HepG2 (cell line): ENCODE measurements at places on chromosomes 16 and 17. TPM values are rescaled to one million over a fixed set of nuclear protein-coding genes. Genes with fewer than 3 reads are reported as not detected.

DNA sequence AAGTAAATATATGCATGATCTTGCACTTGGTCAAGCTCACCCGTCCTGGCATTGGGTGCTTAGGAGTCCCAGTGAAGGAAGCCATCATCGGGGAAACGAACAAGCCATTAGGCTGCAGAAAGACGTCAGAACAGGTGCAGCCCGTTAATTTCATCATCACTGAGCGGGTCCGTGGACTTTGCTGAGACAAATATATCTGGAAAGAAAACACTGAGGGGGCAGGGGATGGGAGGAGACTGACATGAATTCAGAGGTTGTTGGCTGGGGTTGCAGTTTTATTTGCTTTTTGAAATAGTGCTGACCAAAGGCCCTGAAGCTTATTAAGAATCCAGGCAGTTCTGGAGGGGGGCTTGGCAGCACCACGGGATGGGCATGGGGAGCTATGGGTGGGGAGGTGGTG lies 207.2 kb downstream of the ENGASE start:
- no peaks in the 10 kb centered on the region for H3K36me3 ChIP-seq
- peaks cover 82% of the 10 kb centered on the region for H3K27me3 ChIP-seq
- no peak overlapping the region for H3K27ac ChIP-seq
- peak; percentile 17 for DNase-seq
- H3K4me3 ChIP-seq: no peak overlapping the region

- DNase-seq: no peak
- H3K4me1 ChIP-seq: peaks cover 44% of the 10 kb centered on the region
- H3K36me3 ChIP-seq: no peaks in the 10 kb centered on the region; the same call in 2 of the 3 replicates
- H3K27ac ChIP-seq: peak within 1 kb of the TSS; percentile 75
- peak within 1 kb of the TSS; percentile 87 for H3K4me3 ChIP-seq
- no peaks in the 10 kb centered on the region for H3K27me3 ChIP-seq
Measured at GRCh38 chr16:90018652-90019542, at the start of gene DBNDD1. DBNDD1 (minus strand) TSS chr16:90019456; CDS start chr16:90019341, 115 bp downstream.

GRCh38 chr17:50129728-50130558 lies at the start of gene SAMD14:
SAMD14 (minus strand) TSS chr17:50130160; CDS start chr17:50124959, 5,201 bp downstream.
- H3K4me1 ChIP-seq: peaks cover 53% of the 10 kb centered on the region
- H3K36me3 ChIP-seq: no peaks in the 10 kb centered on the region
- peaks cover 10% of the 10 kb centered on the region for H3K27me3 ChIP-seq
- H3K27ac ChIP-seq: no peak within 1 kb of the TSS

- H3K27me3 ChIP-seq: no peaks in the 10 kb centered on the region
- peaks cover 32% of the 10 kb centered on the region; the same call in 2 of the 3 replicates for H3K36me3 ChIP-seq
- H3K27ac ChIP-seq: no peak overlapping the region
Measured at GRCh38 chr16:259226-259625, 16.5 kb downstream of the RGS11 start.

Gene CCL4
- not detected in 2 replicates for total RNA-seq

GRCh38 chr17:82098939-82099763 lies 1.1 kb upstream of the FASN start:
- peaks cover 19% of the 10 kb centered on the region for H3K36me3 ChIP-seq
- peaks cover 76% of the 10 kb centered on the region for H3K4me1 ChIP-seq
- H3K27me3 ChIP-seq: no peaks in the 10 kb centered on the region; the same call in 2 of the 3 replicates

Gene CIITA
- 0.09 and 0.11 TPM in 2 replicates for total RNA-seq
